ENCODE measurements at places on chromosomes 12 and 14.
A peak's percentile ranks its signal among the peaks of the same experiment; 100 is the strongest.

- DNase-seq, result no peak
Observed at GRCh38 chr12:575129-575502, 88.1 kb downstream of the NINJ2 start.

- DNase-seq, result no peak
Observed at GRCh38 chr14:92819011-92819597, 25.0 kb downstream of the GOLGA5 start.

- no peak for DNase-seq
Observed at GRCh38 chr14:96165493-96166436, 38.9 kb upstream of the BDKRB2 start.

DNA sequence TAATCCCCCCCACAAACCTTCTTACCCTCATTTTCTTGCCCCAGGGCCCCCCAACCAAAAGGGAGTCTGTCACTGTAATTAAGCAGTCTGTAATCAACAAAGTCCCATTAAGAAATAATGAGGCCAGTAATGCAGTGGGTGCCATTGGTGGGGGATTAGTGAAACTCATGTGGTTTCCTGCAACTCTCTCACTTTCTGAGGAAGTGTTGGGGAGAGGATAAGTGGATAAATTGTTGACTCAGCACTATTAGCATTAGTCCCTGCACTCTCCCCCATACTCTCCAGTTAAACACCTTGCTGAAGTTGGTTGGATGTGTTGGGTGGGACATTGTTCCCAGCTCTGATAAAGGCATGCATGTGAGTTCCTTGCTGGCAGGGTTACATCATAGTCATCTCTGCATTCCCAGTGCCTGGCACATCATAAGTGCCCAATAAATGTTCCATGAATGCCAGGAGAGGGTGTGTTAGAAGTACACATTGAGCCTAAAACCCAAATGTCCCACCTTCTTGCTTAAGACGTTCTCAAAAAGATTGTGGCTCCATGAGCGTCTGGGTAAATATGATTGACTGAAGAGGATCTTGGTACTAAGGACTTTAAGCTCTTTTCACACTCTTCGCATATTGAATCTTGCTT, 45.8 kb upstream of the HOXC13 start:
- no peak for DNase-seq

DNA sequence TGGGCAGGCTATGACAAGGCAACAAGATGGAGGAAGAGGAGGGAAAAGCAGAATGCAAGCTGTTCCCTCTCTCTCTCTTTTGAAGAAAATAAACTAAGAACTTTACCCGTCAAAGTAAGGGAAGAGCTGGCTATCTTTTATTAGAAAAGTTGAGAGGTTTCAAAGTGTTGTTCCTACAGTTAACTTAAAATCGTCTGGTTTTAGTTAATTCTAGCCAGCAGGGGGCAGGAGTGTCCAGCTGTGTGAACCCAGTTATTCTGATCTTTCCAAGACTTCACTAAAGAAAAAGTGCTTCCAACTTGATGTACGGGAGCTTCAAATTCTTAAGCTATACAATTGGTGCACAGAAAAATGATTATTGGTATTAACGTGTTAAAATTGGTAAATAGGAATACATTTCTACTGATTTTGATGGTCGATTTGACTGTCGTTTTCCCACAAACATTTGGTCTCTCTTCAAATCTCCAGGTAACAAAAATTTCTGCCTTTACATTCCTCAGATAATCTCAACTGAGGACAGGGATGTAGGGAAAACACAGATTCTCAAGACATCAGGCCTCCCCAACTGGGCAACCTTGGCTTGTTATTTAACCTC, 28.4 kb upstream of the MON2 start:
- DNase-seq, result peak; percentile 72

DNA sequence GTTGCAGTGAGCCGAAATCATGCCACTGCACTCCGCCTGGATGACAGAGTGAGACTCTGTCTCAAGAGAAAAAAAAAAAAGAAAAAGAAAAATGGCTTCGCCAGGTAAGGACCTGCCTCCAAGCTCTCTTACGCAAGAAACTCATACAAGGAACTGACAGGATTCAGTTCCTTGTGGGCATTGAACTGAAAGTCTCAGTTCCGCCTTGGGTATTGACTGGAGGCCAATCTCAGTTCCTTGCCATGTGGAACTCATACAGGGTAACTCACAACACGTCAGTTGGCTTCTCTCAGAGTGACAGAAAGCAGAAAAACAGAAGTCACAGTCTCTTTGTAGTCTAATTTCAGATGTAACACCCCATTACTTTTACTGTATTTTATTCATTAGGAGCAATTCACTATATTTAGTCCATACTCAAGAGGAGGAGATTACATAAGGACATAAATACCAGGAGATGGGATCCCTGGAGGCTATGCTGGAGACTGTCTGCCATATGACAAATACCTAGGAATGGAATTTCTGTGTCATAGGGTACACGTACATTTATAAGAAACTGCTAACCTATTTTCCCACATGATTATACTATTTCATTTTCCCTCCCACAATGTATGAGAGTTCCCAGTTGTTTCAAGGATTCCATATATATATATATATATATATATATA, 11.4 kb upstream of the NOPCHAP1 start:
- peak; percentile 23 for DNase-seq

GRCh38 chr14:31228533-31228932, 20.9 kb upstream of the HECTD1 start:
- DNase-seq, result no peak

GRCh38 chr14:32618991-32619390, 289.9 kb downstream of the AKAP6 start:
- no peak for DNase-seq

DNA sequence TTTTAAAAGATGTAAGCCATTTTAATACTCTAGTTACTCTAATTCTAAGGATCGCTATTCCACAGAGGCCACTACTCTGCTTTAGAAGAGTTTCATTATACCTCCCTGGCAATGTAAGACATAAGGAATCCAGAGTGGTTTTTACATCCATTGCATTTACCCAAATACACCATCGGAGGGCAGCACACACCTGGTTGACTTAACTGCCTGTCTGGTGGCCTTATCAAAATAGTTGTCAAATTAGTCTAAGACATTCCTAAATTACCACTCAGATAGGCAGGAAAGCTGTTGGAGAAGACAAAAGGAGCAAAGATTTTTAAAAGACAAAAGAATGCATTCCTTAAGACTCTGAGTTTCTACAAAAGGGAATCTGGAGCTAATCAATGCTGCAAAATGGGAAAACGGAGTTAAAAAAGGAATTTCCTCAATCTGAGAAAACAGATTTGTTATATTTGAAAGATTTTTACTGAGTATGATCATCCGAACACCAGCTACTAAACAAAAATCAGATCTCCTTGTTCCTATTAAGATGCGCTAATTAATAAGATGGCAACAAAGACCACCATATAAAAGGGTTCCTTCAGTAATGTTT, 33.8 kb upstream of the FGD4 start:
- DNase-seq, result peak; percentile 61

GRCh38 chr12:90909069-90909770, 45.8 kb downstream of the CCER1 start:
- DNase-seq, result peak; percentile 24

GRCh38 chr14:38731962-38732361, 371.1 kb downstream of the SEC23A start:
- DNase-seq, result no peak

DNA sequence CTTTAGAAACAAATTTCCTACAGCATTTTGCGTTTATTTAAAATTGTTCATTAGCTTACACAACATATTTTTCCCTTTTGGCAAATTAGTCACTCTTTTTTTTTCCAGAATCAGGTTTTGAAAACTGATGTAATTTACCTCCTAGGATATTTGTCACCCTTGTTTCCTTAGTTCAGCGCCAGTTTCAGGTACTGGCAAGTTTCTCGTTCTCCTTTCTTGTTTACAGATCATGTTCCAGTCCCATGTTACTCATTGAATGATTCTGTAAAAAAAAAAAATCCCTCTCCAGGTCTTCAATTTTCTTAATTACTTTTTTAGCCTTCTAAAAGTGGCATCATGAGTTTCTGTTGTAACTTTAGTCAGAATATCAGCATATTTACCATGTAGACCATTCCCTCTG, 2.7 kb downstream of the PPP4R4 start:
- no peak for DNase-seq

- DNase-seq, result no peak
Observed at GRCh38 chr12:46461459-46461858, 88.9 kb upstream of the SLC38A2 start.

GRCh38 chr14:36659010-36659821, 2.4 kb upstream of the PAX9 start:
- no peak for DNase-seq

- DNase-seq, result no peak
Observed at GRCh38 chr12:82213761-82214160, 144.4 kb downstream of the CCDC59 start.

DNA sequence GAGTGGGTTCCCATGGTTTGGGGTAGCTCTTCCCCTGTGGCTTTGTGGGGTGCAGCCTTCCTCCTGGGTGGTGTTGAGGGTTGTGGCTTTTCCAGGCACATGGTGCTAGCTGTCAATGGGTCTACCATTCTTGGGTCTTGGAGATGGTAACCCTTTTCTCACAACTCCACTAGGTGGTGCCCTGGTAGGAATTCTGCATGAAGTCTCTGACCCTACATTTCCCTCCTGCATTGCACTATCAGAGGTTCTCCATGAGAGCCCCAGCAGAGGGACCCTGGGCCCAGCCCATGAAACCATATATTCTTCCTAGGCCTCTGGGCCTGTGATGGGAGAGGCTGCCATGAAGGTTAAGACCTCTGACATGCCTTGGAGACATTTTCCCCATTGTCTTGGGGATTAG, 1093.3 kb downstream of the SLC16A7 start:
- DNase-seq, result no peak

- DNase-seq, result no peak
Observed at GRCh38 chr12:108399514-108399913, 60.4 kb upstream of the CMKLR1 start.

- DNase-seq, result no peak
Observed at GRCh38 chr12:32589165-32589865, 89.8 kb upstream of the DNM1L start.

- DNase-seq, result peak; percentile 51
Observed at GRCh38 chr12:3342051-3342450, 149.0 kb upstream of the PRMT8 start.
